Renal cortical epithelial cell (primary cell): ENCODE measurements at places on chromosomes 4 and X.

- DNase-seq: no peak
Measured at GRCh38 chrX:18900401-18900976, 83.4 kb downstream of the PHKA2 start.

GRCh38 chr4:123825596-123826291, 429.1 kb downstream of the SPRY1 start:
- DNase-seq: peak; percentile 49

GRCh38 chrX:40081679-40082068, 16.1 kb downstream of the BCOR start:
- DNase-seq: no peak

- DNase-seq: no peak
Measured at GRCh38 chrX:46178763-46179162, 366.5 kb downstream of the ZNF674 start.

- peak; percentile 15 for DNase-seq
Measured at GRCh38 chr4:117327491-117327890, 242.1 kb upstream of the TRAM1L1 start.

- DNase-seq: no peak
Measured at GRCh38 chr4:3201718-3202702, 46.9 kb upstream of the MSANTD1 start.

DNA sequence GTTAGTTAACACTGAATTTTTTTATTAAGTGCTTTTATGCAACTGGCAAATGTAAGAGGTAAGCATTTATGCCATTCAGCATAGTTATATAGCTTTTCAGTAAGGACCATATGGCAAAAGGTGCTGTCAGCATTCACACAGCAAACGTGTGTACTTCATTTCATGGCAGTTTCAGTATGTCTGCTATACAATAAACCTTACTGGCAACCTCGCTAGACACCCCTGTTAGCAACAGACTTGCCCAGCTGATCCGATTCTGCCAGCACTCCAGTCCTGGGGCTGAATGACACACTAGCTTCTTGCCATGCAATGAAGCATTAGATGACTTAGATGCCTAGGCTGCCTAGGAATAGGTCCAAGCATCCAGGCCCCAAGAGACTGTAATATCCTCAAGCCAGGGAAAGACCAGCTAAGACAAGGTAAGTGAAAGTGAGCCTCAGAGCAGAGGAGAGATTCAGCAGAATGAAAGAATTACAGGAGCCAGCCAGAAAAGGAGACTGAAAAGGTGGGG, 47.3 kb upstream of the DOCK11 start:
- DNase-seq: no peak

DNA sequence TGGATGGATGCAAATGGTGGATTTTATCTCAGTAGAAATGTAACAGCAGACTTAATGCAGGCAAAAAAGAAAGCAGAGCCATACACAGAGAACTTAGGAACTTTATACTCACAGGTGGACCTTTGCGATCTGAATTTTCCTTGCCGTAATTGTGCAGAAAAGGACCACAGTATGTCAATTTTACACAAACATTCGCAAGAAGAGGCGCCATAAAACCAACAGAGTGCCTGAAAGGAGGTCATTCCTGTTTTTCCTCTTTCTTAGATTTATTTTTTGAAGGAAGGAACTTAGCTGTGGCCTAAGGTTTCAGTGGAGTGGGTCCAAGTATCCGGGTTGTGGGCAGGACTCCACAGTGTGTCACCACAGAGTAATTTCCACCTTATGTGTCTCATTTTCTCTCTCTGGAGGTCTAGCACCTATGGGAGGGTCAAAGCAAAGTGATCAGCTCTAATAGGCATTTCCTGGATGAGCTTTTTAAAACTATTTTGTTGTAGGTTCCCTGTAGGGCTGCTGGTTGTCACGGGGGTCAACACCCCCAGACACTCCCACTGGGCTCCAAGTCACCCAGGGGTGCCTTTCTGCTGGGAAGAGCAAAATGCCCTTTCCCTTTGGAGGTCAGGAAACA, 24.7 kb upstream of the PBDC1 start:
- DNase-seq: peak; percentile 40

- DNase-seq: peak; percentile 74
Measured at GRCh38 chr4:143382596-143382995, 45.9 kb downstream of the GAB1 start.

DNA sequence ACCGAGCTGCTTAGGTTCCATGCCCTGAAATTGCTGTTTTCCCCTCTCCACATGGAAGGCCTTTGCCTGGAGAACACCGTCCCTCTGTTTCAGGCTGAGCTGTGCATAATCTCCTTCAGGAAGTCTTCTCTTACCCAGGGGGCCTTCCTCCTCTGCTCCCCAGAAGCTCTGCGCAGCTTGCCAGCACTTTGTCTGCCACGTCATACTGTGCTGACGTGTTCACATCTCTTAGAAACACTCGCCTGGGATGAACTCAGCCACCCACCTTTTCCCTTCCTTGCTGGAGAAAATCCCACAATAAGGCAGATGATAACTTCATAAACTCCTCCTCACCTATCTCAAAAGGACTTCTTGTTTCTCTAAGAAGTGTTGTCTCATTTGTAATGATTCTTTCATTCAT, 110.7 kb downstream of the ARHGAP10 start:
- DNase-seq: no peak

GRCh38 chr4:155807021-155807420, 48.2 kb downstream of the GUCY1B1 start:
- DNase-seq: no peak

DNA sequence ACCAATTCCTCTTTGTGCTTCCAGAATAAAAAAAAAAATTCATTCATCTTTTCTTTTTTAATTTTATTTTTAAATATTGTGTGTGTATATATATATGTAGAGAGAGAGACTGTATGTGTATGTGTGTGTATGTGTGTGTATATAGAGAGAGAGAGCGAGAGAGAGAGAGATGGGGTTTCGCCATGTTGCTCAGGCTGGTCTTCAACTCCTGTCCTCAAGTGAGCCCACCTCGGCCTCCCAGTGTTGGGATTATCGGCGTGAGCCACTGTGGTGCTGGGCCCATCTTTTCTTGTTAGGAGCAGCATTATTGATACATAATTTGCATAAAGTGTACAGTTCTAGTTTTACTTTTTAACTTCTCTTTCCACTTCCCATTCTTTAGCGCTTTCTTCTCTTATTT, 33.6 kb downstream of the KDM6A start:
- DNase-seq: no peak

GRCh38 chrX:142998447-142999198, 27.1 kb upstream of the SPANXN4 start:
- DNase-seq: peak; percentile 48
